ENCODE measurements at places on chromosomes 13 and 19.

- no peak for DNase-seq
These were observed 51.8 kb downstream of the CCDC70 start for GRCh38 chr13:51913421-51914136.

DNA sequence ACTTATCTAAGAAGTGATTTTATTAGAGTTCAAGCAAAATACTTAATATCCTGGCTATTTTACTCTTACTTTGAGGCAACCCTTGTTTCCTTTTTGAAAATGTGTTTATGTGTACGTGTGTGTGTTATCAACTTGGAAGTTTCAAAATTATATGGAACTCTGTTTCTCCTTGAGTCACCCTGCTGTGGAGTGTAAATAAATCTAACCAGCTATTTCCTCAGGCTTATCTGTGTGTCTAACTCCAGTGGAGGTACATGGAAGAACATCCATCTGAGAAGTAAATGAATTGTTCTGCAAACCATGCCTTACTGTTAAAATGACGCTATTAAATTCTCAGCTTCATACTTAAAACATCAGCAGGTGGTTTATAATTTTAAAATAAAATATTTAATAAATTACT lies 583.4 kb upstream of the SLITRK5 start:
- DNase-seq, result no peak

DNA sequence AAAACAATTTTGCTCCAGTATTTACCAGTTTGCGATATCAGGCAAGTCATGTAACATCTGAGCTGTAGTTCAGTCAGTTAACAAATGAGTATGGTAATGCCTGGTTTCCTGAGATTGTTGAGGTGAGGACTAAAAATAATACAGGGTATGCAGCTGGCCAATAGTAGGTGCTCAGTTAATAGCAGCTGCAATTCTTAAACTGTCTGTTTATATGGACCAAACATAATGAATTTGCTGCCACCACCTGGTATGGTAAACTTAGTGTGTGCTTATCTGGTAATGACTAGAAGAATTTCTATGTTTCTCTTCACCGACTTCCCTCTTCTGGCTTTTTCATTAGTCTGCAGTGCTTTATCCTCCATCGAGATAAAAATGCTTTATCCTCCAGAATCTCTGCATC lies 9.1 kb downstream of the ZMYM2 start:
- no peak for DNase-seq

- DNase-seq, result peak; percentile 25
These were observed 764 bp downstream of the MIR17HG start for GRCh38 chr13:91347996-91348905.

All from PC-9 (cell line).